ENCODE measurements at places on chromosomes 1 and 21.

- no peak for DNase-seq
These were observed 21.7 kb upstream of the LSS start for GRCh38 chr21:46250146-46250725.

DNA sequence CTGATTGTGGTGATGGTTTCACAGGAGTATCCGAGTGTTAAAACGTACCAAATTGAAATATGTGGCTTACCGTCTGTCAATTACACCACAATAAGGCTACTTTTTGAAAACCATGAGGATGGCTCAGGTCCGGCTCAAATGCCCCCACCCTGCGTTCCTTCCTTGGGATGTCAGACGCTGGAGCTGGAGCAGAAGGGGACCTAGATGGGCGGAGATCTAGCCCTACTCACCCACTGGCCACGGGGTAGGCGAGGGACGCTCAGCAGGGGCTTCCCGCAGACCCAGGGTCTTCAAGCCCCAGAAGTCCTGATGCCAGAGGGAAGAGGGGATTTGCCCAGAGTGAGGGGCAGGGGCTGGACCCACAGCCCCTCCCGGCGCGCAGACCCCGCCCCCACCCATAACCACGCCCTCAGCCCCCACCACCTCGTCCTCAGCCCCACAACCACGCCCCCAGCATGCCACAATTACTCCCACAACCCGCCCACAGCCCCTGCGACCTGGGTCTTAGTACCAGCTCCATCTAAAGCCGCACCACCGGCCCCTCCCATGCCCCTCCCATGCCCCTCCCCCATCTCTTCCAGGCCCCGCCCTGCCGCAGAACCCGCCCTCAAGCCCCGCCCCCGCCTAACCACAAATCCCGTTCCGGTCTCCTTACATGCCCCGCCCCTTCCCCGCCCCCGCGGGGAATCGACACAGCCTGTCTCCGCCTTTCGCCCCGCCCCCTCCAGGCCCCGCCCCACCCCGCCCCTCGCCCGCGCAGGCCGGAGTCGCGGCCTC, at the start of gene LRRC3:
Gene LRRC3 (plus strand): TSS at position 764 of the 777 bp plus-strand sequence. CDS start 1,135 bp downstream, outside the sequence.
- DNase-seq = peak; percentile 55

- no peak for DNase-seq
These were observed 83.6 kb downstream of the GRIK3 start for GRCh38 chr1:36950604-36951291.

DNA sequence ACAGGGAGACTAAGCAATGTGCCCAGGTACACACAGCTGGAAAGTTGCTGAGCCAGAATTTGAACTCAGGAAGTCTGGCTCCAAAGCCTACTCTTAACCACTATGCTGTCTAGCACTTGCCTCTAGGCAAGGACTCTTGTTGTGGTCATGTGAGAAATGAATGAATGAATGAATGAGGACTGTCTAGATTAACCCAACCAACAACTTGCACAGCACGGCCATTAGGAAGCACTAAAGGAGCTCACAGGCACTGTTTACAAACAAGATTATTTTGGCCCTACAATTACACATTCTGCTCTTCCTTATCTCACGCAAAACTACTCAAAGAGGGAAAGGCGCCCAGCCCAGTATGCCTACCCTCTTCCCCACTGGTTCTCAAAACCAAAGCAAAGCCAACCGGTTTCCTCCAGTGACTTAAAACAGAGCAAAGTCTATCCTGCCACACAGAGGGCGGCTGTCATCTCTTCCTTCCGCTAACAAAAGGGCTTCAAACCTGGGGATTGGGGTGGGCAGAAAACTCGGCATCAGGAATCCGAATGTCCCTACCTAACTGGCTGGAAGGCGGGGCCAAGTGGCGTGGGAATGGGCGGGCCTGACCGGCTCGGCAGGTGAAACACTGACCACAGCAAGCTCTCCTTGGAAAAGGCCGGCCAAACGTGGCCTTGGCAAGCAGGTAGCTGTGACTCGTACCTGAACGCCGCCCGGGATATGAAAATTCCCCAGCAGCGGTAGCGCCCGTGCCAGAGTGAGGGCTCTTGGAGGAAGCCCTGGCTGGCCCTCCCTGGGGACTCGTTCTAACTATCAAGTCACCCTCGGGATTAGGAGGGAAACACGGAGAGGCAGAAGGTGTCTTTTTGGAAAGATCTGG, 948 bp downstream of the STK40 start:
- DNase-seq = no peak

DNA sequence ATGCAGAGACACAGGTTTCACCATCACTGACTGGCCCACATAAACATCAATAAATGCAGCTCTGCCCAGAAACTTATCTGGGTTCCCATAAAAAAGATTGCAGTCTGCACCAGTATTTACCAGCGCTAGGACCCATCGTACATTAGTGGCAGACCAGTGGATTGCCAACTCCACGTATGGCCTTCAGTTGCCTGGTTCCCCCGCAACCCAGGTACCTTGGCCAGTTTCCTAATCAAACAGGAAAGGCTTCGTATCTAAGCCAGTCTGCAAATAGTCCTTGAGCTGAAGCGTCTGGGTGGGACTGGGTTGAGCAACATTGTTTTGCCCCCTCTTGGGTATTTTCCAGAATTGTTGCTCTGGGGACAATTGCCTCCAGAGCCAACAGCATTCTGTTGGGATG, 1639.3 kb downstream of the MRPL39 start:
- DNase-seq = no peak

DNA sequence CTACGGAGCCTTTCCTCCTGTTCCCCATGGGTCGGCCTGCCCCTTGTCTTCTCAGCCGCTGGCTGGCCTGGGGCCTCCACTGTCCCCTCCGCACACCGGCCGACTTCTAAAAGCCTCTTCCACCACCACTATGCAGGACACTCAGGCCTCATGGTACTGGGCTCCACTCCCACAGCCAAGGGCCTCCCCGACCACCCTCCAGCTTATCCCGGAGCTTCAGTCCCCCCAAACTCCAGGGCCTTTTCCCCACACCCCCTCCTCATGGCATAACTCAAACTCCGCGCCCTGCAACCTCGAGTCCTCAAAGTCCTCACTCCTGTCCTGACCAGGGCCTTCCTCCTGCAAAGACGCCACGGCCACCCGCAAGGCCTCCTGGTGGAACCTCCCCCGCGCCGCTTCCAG, 2.0 kb downstream of the LRRC41 start:
- no peak for DNase-seq

- DNase-seq = no peak
These were observed 48.5 kb upstream of the TTC39A start for GRCh38 chr1:51378871-51379270.

- no peak for DNase-seq
These were observed 16.3 kb downstream of the PHGDH start for GRCh38 chr1:119727991-119728390.

- DNase-seq = no peak
These were observed 48.8 kb upstream of the CAMK1G start for GRCh38 chr1:209534496-209535250.

DNA sequence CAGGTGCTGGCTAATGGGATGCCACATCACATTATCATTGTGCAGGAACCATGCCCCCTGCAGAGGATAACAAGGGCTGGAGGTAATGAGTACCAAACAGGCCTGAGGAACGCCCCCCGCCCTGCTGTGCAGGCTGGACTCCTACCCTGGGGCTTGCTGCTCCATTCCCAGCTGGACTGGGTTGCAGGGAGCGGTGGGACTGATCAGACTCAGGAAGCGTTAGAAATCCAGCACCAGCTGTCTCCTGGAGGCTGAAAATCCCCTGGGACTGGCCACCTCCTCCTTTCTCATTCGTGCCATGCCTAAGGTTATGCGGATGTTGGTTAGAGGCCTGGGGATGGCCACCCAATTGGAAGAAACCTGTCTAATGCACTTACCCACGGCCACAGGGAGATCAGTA, 36.9 kb upstream of the POU3F1 start:
- DNase-seq = no peak

GRCh38 chr1:119935373-119935772, 39.1 kb upstream of the ADAM30 start:
- no peak for DNase-seq

GRCh38 chr1:198620951-198621824, 17.7 kb upstream of the PTPRC start:
- DNase-seq = peak; percentile 46

- no peak for DNase-seq
These were observed 15.2 kb upstream of the PGBD2 start for GRCh38 chr1:248890549-248891498.

- DNase-seq = peak; percentile 16
These were observed 66.2 kb upstream of the IRF2BP2 start for GRCh38 chr1:234676103-234676594.

GRCh38 chr21:36547464-36547863, 67.5 kb upstream of the CLDN14 start:
- no peak for DNase-seq

Data from stimulated activated CD8-positive, alpha-beta memory T cell treated with anti-CD3 and anti-CD28 coated beads, Interleukin-4, amount 100 ng/mL, for 4 hours (primary cell).